Stimulated activated CD8-positive, alpha-beta memory T cell treated with anti-CD3 and anti-CD28 coated beads, Interleukin-4, amount 100 ng/mL, for 1 hour (primary cell): ENCODE measurements at places on chromosomes 2 and 18.

GRCh38 chr18:75211626-75211952, 992 bp downstream of the TSHZ1 start:
- DNase-seq = no peak

GRCh38 chr2:99032786-99033185, 96.8 kb upstream of the CRACDL start:
- DNase-seq = no peak

DNA sequence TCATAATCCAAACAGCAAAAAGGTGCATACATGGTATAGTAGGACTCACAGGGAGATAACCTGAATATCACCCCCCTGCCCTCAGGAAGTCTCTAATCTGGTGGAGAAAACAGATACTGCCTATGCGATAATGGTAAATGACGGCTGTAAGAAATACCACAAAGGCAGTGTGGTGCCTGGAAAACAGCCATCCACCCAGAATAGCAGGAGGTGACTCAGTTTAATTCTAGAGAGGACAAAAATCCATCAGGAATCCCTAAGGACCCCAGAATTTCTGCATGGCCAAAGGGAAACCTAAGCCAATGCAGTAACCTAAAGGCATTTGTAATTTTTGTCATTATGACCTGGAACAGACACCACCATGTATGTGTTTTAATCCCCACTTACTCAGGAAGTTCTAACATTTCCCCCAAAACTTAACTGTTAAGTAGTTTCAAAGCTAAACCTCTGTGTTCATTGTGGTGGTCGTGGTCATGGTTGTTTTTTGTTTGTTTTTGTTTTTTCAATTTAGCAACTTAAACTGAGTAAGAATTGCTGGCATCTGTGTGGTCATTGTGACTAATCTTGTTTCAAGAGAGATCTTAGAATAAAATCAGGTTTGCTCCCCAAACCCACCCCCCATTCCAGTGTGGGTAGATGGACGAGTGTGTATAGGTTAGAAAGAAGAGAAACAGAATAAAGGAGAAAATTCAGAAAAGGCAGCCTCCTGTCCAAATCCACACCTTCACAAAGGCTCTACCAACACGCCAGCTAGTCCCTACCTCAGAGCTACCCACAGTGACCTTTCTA, 121.5 kb upstream of the CDCA7 start:
- DNase-seq = no peak

- no peak for DNase-seq
Measured at GRCh38 chr18:59660786-59661743, 36.2 kb downstream of the CCBE1 start.

- DNase-seq = no peak
Measured at GRCh38 chr2:104889291-104889959, 35.5 kb downstream of the POU3F3 start.

DNA sequence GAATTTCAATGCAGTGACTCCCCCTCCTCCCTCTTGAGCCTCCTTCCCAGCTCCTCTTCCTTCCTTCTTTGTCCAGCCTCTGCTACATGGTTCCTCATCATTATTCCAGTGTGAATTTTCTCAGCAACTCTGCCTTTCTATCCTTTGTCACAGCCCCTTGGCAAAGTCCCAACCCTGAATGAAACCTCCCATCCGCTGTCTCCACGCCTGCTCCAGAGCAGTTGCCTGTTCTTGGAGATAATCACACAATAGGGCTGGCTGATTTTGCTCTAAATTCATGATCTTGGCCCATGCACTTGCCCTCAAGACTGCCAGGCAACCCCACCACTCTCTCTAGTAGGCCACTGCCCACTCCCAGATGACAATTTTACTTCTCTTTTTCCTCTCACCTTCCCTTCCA, 61.4 kb downstream of the BCL2L11 start:
- no peak for DNase-seq

DNA sequence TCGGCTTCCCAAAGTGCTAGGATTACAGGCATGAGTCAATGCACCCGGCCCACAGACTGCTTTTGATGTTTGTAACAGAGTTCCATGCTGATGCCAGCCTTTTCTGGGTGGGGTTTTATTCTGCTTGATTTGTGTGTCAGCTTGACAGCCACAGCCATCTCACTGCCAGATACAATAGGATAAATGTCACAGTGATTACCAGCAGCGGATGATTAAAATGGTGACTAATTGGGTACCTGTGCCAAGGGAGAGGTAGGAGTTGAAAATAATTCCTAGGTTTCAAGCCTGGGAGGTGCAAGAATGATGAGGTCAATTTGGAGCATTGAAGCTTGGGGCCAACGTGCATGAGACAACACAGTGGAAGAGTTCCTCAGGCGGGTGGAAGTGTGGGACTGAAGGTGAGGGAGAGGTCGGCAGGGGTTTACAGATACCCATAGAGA, 39.4 kb downstream of the SH2D6 start:
- DNase-seq = no peak

DNA sequence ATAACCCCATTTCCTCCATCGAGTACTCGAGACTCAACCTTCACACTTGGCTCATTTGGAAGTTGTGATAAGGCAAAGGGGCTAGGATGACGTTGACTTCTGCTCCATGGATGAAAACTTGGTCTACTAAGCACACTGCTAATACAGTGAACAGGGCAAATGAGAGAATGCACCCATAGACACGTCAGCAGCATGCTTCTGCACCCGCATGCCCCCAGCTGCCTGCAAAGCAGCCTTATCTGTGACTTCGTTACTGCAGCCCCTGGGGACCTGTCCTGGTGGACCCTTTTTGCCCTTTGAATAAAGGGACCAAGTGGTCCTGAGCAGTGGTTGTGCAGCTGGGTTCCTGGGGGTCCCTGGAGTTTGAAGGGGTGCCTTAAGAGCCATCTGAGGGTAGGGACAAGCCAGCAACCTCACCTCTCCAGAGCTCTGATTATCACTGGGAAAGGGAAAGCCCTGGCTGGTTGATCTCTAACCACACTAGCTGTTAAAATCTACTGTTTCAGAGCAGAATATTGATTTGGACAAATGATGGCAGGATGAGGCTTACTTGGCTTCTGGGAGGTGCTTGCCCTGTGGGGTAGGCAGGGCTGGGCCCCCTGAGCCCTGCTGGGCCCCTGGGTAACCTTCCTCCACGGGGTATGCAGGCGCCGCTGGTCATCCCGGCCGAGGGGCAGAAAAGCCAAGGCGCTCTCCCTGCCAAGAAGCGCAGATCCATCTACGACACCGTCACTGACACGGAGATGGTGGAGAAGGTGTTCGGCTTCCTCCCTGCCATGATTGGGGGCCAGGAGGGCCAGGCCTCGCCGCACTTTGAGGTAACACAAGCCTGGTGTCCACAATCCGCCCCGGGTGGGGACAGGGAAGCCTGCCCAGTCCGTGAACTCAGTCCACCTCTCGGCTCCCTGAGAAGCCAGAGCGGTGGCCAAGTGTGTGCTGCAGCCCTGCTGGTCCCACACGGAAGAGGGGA, 37.6 kb upstream of the GPR17 start:
- DNase-seq = no peak

DNA sequence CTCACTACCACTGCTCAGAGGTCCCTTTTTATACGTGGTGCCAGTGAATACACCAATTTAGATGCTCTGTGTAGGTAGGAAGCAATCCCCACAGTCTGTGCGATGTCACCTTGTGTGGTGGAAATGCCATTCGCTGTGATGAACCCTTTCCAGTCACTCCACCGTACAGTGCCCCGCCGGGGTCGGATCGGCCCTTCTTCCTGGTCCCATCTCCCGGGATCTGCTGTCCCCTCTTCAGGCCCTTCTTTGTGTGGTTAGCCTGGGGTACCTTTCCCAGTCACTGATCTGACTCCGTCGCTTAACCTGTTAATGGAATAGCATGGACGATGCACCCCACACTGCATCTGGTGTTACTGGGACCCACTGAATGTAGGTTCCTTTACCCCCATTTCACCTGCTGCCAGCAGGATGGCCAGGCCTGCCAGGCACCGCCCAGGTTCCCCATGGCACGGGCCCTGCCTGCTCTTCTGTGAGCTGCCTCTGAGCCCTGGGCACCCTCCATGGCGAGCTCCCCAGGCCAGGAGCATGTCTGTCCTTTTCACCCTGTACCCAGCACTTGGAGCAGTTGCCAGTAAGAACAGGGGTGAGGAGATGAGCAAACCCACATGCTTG, 18.0 kb downstream of the TWIST2 start:
- DNase-seq = no peak

GRCh38 chr2:134295441-134295840, 41.6 kb downstream of the MGAT5 start:
- DNase-seq = no peak

GRCh38 chr18:47397671-47398319, 146.3 kb upstream of the SKOR2 start:
- DNase-seq = no peak

DNA sequence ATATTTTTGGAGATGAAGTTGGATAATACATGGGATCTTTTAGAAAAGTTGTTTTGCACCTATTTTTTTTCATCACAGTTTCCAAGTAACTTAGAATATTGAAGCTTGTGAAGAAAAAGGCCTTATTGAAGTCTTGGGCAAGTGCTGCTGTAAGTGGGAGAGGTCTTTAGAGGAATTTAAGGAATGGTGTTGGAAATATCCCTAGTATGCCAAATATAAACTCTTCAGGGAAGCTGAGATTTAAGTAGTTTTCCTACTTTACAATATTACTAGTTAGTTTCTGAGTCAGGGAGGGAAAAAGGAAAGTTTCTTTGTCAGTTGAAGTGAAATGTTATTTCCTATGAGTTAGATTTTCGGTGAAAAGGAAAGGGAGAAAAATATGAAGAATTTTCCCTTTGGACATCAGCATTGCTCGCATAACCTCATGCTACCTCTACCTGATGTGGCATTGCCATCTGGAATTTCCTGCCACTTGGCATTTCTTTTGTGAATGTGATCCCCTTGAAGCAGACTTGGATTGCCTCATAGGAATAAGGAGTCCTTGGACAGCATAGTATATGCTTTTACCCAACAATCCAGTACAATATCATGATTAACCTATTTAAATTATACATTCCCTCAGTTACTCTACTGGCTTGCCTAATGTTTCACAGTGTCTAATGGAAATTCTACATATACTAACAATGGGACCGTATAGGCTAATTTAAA, 12.1 kb downstream of the PLEKHH2 start:
- DNase-seq = no peak

GRCh38 chr2:189548666-189549448, 31.7 kb downstream of the SLC40A1 start:
- no peak for DNase-seq

DNA sequence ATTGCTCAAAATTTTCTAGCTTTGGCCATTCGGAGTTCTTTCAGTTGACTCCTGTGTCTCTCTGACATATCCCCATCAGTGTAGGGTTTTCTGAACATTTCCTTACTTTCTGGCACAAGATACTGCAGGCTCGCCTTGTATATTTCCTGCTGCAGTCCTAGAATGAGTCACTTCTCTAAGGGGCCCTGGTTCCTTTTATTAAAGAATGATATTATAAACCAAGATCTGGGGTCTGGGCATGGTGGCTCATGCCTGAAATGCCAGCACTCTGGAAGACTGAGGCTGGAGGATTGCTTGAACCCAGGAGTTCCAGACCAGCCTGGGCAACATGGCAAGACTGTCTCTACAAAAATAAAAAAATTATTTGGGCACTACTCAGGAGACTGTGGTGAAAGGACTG, 3.0 kb upstream of the RPL37A start:
- no peak for DNase-seq

DNA sequence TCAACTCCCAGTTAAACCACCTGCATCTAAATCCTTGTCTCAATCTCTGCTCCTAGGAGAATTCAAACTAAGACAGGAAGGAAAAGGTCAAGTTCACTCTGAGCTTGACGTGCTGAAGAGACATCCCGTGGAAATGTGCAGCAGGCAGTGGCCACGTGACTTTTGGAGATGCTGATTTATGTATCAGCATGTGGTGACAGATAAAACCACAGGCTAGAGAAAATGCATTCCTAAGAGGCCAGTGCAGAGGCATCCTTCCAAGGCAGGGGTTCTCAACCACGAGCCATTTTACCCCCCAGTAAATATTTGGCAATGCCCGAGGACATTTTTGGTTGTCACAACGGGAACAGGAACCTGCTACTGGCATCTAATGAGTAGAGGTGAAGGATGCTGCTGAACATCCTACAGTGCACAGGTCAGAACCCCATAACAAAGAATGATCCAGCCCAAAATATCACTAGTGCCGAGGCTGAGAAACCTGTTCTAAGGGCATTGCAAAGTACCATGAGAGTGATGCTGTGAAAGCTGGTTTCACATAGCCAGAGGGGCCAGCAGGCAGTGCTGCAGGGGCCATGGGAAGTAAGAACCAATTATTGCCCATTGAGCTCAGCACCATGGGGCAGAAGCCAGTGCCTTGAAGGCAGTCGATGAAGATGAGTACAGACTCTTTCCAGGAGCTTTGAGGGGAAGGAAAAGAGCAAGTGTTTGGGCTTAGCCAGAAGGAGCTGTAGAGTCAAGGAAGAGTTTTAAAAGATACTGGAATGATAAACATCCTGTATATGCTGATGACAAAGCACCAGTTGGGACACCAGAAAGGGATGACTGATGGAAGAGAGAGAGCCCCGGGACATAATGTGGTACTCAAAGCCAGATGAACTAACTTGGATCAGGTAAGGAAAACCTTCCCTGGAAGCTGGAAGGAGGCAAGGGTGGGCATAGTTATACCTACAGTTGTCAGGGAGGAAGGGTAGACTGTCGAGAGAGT, 174.6 kb downstream of the HAUS1 start:
- DNase-seq = no peak

DNA sequence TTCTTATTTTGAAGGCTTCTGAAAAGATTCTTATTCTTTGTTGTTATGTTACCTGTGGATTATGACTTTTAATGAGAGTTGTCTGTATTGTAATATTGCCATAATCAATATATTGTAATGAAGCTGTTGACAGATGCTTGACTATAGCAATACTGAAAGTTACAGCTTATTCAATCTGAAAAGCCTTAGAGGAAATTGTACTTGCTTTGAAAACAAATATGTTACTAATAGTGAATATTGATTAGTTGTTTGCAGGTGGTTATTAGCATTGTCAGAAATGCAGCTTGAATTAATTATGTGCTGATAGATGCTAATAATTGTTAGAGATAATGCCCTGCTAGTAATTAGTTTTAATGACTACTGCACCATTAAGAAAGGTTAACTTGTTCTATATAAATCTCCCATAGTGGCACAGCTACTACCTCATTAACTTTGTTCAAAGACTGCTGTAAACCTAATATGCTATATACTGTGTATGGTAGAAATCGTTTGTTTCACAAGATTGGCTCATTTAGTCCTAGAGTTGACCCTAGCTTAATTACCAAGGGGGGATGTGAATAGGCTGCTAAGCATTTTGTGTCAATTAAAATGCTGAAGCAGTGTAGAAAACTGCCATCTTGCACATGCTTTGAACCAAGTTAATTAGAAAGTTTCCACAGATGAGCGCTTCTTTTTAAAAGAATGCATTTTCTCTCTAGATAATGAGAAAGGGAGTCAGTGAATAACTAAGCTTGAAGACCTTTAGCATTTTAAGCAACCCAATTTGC, 30.5 kb downstream of the SLC39A10 start:
- DNase-seq = no peak

GRCh38 chr18:7637269-7637668, 70.2 kb downstream of the PTPRM start:
- no peak for DNase-seq

GRCh38 chr2:241443486-241444223, 64.7 kb downstream of the STK25 start:
- DNase-seq = peak; percentile 84
